H9 (cell line): ENCODE measurements at places on chromosomes 3 and 15. TPM values are rescaled to one million over a fixed set of nuclear protein-coding genes. Genes with fewer than 3 reads are reported as not detected.
A peak's percentile ranks its signal among the peaks of the same experiment; 100 is the strongest.

The RFC4 gene
- total RNA-seq, result 103 and 108 TPM in 2 replicates

The CELF6 gene
- 0.13 and 0.18 TPM in 2 replicates for total RNA-seq

The GOLGA8J gene
- total RNA-seq, result not detected in 2 replicates

The HIGD1A gene
- 77.6 and 84.2 TPM in 2 replicates for total RNA-seq

The CYP8B1 gene
- not detected in 2 replicates for total RNA-seq

The CASR gene
- 0.02 TPM in 1 of 2 replicates, not detected in the other for total RNA-seq

The PSTPIP1 gene
- 1.1 and 1.8 TPM in 2 replicates for total RNA-seq

The ZNF639 gene
- 44.1 and 44.7 TPM in 2 replicates for total RNA-seq

The RPP25 gene
- 12.6 and 13.0 TPM in 2 replicates for total RNA-seq

The TUSC7 gene
- total RNA-seq, result not detected in 2 replicates

The ALAS1 gene
- total RNA-seq, result 39.1 and 40.4 TPM in 2 replicates

The SHQ1 gene
- 28.2 and 32.5 TPM in 2 replicates for total RNA-seq

The IL17RB gene
- total RNA-seq, result 8.3 and 9.8 TPM in 2 replicates

GRCh38 chr3:65729555-65729954, 309.2 kb downstream of the MAGI1 start:
- H3K27me3 ChIP-seq, result no peaks in the 10 kb centered on the region
- no peak for DNase-seq
- no peak overlapping the region for H3K27ac ChIP-seq
- H3K4me1 ChIP-seq, result peaks cover 2% of the 10 kb centered on the region; the same call in 1 of the 2 replicates
- H3K4me3 ChIP-seq, result no peak overlapping the region
- peaks cover 3% of the 10 kb centered on the region for H3K36me3 ChIP-seq

DNA sequence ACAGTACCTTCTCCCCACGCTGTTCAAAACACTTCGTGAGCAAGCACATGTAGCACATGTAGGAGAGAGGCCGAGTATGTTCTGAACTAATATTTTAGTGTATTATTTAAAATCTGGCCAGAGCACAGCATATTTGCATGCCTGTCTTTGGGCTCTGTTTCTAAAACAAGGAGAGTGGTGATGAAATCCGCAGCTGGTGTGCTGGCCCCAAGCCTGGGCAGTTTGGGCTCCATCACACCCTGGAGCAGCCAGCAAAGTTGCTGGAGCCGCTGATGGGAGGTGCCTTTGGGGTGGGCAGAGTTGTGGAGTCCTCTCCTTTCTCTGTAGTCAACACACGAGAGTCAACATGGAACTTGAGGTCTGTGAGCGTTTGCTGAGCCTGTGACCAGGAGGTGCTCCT, 116.6 kb downstream of the SLCO3A1 start:
- H3K27me3 ChIP-seq, result no peaks in the 10 kb centered on the region
- H3K36me3 ChIP-seq, result no peaks in the 10 kb centered on the region
- H3K4me3 ChIP-seq, result no peak overlapping the region
- no peak overlapping the region for H3K27ac ChIP-seq
- peaks cover 3% of the 10 kb centered on the region; the same call in 1 of the 2 replicates for H3K4me1 ChIP-seq
- no peak for DNase-seq

- no peak overlapping the region for H3K27ac ChIP-seq
- H3K36me3 ChIP-seq, result no peaks in the 10 kb centered on the region; the same call in 2 of the 3 replicates
- H3K4me3 ChIP-seq, result no peak overlapping the region
- DNase-seq, result no peak
- no peaks in the 10 kb centered on the region for H3K27me3 ChIP-seq
Measured at GRCh38 chr3:44030285-44030684, 211.4 kb upstream of the TOPAZ1 start.

DNA sequence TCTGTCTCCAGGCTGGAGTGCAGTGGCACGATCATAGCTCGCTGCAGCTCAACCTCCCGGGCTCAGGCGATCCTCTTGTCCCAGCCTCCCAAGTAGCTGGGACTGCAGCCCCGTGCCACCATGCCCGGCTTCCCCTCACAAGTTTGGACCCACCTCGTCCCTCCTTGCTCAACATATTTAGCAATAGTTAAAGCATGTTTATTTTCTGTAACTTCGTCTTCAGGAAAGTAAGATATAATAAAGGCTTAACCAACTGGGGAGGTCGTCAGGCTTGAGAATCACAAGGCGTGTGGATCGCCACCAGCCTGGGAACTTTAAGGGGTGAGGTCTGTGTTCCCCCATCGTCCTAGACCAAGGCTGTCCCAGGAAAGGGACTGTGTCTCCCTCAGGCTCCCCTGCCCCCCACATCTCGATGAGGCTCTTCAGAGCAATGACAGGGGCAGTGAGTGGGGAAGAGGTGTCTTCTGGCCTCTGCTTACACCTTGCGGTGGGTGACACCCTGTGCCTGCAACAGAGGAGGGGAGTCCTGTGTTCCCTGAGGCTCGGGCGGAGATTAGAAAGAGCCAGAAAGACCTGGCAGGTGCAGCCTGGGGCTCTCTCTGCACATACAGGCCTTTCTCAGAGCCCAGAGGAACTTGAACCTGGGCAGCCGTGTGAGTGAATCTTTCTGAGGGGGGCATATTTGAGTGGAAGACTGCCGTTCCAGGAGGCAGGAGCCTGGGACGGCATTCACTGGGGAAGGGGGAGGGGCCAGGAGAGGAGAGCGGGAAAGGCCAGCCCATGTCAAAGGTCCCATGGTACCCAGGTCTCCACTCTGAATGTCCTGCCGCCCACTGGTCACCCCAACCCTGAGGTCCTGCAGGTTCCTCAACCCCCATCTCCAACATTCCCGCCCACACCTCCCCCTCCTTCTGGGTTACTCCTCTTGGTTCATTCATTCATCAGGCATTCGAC, 152.3 kb downstream of the SMAD6 start:
- H3K4me1 ChIP-seq, result no peaks in the 10 kb centered on the region
- H3K27ac ChIP-seq, result no peak overlapping the region
- no peaks in the 10 kb centered on the region for H3K36me3 ChIP-seq
- no peak overlapping the region; the same call in 2 of the 3 replicates for H3K4me3 ChIP-seq
- peak; percentile 42 for DNase-seq

DNA sequence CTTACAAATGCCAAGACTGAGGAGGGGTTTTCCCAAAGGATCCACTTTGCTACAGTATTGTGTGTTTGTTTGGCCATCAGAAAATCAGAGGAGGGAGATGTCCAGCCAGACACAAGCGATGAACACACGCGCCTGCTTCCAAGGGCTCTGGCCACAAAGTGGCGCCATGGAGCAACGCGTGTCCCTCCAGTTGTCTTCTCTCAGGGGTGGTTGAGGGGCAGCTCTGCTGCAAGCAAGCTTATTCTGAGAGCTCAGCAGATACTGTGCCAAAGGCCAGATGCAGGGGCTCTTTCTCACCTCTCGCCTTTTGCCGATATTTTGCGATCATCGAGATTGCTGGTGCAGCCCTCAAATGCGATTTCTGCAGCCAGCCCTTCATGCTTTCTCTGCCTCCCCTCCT, 88.9 kb upstream of the OSBPL11 start:
- no peaks in the 10 kb centered on the region for H3K27me3 ChIP-seq
- no peak overlapping the region for H3K4me3 ChIP-seq
- H3K36me3 ChIP-seq, result no peaks in the 10 kb centered on the region
- H3K27ac ChIP-seq, result no peak overlapping the region
- peak; percentile 79 for DNase-seq

DNA sequence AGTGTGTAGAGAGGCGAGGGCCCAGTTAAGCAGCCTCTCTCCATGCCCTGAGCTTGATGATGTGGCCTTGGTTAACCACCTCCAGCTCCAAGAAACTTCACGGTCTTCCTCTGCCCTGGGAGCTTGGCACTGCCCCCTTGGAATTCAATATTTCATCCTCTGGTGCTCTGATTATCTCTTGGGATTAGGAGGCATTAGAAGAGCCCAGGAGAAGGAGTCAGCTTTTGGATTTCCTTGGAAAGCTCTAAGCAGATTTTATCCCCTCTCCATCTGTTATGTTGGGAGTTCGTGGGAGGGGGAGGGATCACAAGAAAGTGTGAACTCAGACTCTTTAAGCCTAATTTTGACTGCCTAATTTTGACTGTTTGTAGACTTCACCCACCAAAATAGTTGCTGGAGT, 132.7 kb upstream of the AGBL1 start:
- DNase-seq, result no peak
- no peaks in the 10 kb centered on the region; the same call in 2 of the 3 replicates for H3K36me3 ChIP-seq
- H3K27ac ChIP-seq, result no peak overlapping the region
- H3K27me3 ChIP-seq, result no peaks in the 10 kb centered on the region; the same call in 1 of the 2 replicates
- no peak overlapping the region for H3K4me3 ChIP-seq
- H3K4me1 ChIP-seq, result no peaks in the 10 kb centered on the region

DNA sequence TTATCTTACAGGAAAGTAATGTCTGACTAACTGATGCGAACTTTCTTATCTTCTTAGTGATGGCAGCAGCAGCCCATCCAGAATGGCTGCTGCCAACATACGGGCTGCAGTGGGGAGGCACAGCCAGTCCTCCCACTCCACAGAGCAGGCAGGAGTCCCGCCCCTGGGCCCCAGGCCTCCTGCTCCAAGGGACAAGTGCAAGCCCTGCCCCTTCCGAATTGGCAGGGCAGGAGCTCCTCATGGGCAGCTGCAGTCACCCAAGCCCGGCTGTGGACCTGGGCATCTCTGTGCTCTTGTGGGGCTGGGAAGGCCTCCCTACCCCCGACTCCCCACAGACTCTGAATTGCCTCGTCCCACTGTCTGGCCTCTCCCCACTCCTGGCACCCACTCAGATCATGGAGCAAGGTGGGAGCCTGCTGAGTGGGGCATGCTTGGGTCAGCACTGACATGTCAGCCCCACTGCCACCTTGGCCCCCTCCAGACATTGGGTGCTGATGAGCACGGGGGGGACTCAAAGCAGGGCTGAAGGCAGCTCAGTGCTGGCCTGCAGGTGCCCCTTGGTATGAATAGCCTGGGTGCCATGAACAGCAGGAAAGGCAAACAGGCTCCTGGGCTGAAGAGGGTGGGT, 618.9 kb upstream of the KCNMB2 start:
- no peak for DNase-seq
- no peaks in the 10 kb centered on the region for H3K4me1 ChIP-seq

- H3K27me3 ChIP-seq, result no peaks in the 10 kb centered on the region
- no peak overlapping the region for H3K4me3 ChIP-seq
- no peak for DNase-seq
Measured at GRCh38 chr3:110198717-110199587, 861.6 kb upstream of the DPPA4 start.

GRCh38 chr3:8578282-8578681, 66.3 kb downstream of the SSUH2 start:
- no peak for DNase-seq
- H3K36me3 ChIP-seq, result no peaks in the 10 kb centered on the region
- no peaks in the 10 kb centered on the region for H3K4me1 ChIP-seq
- H3K4me3 ChIP-seq, result no peak overlapping the region
- H3K27ac ChIP-seq, result no peak overlapping the region

DNA sequence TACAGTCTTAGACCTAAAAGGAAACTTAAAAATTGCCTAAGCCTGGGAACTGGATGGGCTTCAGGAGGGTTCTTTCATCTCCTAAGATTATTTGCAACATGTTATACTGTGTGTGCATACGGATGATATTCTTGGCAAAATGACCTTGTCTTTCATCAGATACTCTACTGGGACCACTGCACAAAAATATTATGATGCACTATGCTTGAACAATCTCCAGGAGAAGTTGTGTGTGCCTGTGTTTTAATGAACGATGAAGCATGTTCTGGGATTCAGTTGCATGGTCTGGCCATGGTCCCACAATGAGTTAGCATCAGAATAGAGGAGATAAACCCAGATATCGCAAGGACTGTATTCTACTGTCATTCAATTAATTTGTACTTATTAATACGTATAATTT, 68.7 kb downstream of the GAP43 start:
- H3K4me3 ChIP-seq, result no peak overlapping the region
- no peaks in the 10 kb centered on the region for H3K4me1 ChIP-seq
- H3K27me3 ChIP-seq, result no peaks in the 10 kb centered on the region
- no peaks in the 10 kb centered on the region for H3K36me3 ChIP-seq

- H3K36me3 ChIP-seq, result no peaks in the 10 kb centered on the region
- no peak overlapping the region for H3K4me3 ChIP-seq
- H3K27me3 ChIP-seq, result no peaks in the 10 kb centered on the region
- peaks cover 36% of the 10 kb centered on the region; the same call in 1 of the 2 replicates for H3K4me1 ChIP-seq
Measured at GRCh38 chr3:185724761-185725160, 100.1 kb downstream of the IGF2BP2 start.

- H3K27ac ChIP-seq, result no peak overlapping the region
- H3K4me1 ChIP-seq, result no peaks in the 10 kb centered on the region
- DNase-seq, result no peak
- no peaks in the 10 kb centered on the region for H3K27me3 ChIP-seq
- H3K36me3 ChIP-seq, result no peaks in the 10 kb centered on the region
Measured at GRCh38 chr3:72679540-72680198, 168.6 kb downstream of the SHQ1 start.

GRCh38 chr3:143139762-143140161, 20.2 kb downstream of the CHST2 start:
- H3K36me3 ChIP-seq, result no peaks in the 10 kb centered on the region; the same call in 2 of the 3 replicates
- peaks cover 4% of the 10 kb centered on the region; the same call in 1 of the 2 replicates for H3K4me1 ChIP-seq
- no peak for DNase-seq
- H3K27ac ChIP-seq, result no peak overlapping the region
- no peaks in the 10 kb centered on the region for H3K27me3 ChIP-seq

GRCh38 chr3:61679026-61679425, 117.7 kb downstream of the PTPRG start:
- no peak overlapping the region for H3K27ac ChIP-seq
- DNase-seq, result no peak
- H3K4me1 ChIP-seq, result peaks cover 32% of the 10 kb centered on the region; the same call in 1 of the 2 replicates
- H3K4me3 ChIP-seq, result no peak overlapping the region
- H3K36me3 ChIP-seq, result peaks cover 3% of the 10 kb centered on the region; the same call in 1 of the 3 replicates

DNA sequence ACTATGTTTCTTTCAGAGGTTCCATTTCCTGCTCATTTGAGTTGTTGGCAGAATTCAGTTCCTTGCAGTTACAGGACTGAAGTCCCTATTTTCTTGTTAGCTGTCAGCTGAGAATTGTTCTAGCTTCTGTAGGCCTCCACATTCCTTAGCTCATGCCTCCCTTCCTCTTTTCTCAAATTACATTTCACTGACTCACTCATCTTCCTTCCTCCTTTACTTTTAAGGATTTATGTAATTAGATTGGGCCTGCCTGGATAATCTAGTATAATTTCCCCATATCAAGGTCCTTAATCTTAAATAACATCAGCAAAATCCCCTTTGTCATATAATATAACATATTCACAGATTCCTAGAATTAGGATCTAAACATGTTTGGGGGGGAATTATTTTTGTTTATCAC, 40.6 kb upstream of the RBMS3 start:
- H3K4me3 ChIP-seq, result no peak overlapping the region
- no peak for DNase-seq
- H3K4me1 ChIP-seq, result peaks cover 5% of the 10 kb centered on the region; the same call in 1 of the 2 replicates

- no peaks in the 10 kb centered on the region; the same call in 1 of the 2 replicates for H3K4me1 ChIP-seq
- no peaks in the 10 kb centered on the region for H3K27me3 ChIP-seq
- H3K27ac ChIP-seq, result no peak overlapping the region
- DNase-seq, result no peak
- H3K4me3 ChIP-seq, result no peak overlapping the region
- H3K36me3 ChIP-seq, result no peaks in the 10 kb centered on the region
Measured at GRCh38 chr3:82685761-82686160, 924.3 kb upstream of the GBE1 start.

DNA sequence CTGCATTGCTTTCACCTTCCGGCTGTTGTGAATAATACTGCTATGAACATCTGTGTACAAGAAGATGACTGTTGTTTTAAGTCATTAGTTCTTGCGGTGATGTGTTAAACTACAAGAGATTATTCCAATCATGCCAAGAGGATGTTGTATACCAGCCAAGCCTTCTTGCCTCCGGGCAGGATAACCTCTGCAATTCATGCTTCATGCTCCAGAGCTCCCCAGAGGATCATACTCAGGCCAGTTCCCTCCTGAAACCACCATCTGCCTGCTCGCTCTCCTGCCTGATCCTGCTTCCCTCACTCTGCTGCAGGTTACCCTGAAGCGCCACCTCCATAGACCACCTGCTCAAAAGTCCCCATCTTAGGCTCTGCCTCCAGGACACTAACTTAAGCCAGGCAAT, 187.1 kb upstream of the PROK2 start:
- H3K36me3 ChIP-seq, result no peaks in the 10 kb centered on the region
- no peak overlapping the region for H3K27ac ChIP-seq
- no peaks in the 10 kb centered on the region for H3K27me3 ChIP-seq
